Activated CD8-positive, alpha-beta memory T cell treated with anti-CD3 and anti-CD28 coated beads, Interleukin-2, amount 10 ng/mL, durations not matched to agents 7 days and 5 days (primary cell): ENCODE measurements at places on chromosomes 3 and 15.
A peak's percentile ranks its signal among the peaks of the same experiment; 100 is the strongest.

GRCh38 chr3:72275331-72275751, 490.4 kb upstream of the PROK2 start:
- DNase-seq: no peak

GRCh38 chr3:160635213-160635612, 41.7 kb upstream of the ARL14 start:
- no peak for DNase-seq

GRCh38 chr3:99674086-99674789, 35.8 kb downstream of the COL8A1 start:
- no peak for DNase-seq

DNA sequence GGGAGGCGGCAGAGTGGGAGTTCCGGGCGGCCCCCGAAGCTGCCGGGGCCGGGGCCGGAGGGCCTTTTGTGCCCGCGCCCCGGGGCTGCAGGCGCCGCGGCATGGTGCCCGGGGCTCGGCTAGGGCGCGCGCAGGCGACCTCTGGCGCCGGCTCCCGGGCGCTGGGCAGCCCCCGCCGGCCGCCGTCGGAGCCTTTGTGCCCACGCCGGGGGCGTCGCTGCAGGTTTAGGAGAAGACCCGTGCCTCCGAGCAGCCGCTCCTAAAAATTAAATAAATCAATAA, 299 bp downstream of the PAQR9 start:
- DNase-seq: no peak

GRCh38 chr3:116164039-116164438, 281.2 kb downstream of the LSAMP start:
- no peak for DNase-seq

GRCh38 chr3:176712191-176712590, 485.1 kb downstream of the TBL1XR1 start:
- no peak for DNase-seq

GRCh38 chr3:45688194-45688881, 858 bp upstream of the SACM1L start:
- peak; percentile 71 for DNase-seq
